ENCODE measurements at places on chromosomes 16 and 17.

GRCh38 chr17:66357037-66357436 is 54.6 kb downstream of the PRKCA start:
- peak; percentile 16 for DNase-seq

- no peak for DNase-seq
Measured at GRCh38 chr17:58153046-58153445, 4.9 kb downstream of the OR4D1 start.

DNA sequence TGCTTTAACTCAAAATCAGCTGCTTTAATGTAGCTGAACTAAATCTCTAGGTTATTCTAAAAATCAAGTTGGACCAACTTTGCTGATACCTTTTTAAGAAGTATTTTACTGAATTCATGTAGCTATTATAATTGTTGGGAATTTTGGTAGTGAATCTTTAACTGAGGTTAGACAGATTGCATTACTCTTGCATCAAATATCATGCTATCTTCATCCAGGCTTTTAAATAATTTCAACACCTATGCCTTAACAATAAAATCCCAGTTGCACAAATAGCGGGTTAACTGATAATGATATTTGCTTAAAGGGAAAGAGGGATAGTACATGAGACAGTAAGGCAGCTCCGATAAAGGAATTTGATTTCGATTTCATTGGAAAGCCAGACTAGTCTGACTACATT is 241.3 kb upstream of the TBX2 start:
- DNase-seq = no peak

- no peak for DNase-seq
Measured at GRCh38 chr17:58195518-58196123, 3.1 kb downstream of the EPX start.

DNA sequence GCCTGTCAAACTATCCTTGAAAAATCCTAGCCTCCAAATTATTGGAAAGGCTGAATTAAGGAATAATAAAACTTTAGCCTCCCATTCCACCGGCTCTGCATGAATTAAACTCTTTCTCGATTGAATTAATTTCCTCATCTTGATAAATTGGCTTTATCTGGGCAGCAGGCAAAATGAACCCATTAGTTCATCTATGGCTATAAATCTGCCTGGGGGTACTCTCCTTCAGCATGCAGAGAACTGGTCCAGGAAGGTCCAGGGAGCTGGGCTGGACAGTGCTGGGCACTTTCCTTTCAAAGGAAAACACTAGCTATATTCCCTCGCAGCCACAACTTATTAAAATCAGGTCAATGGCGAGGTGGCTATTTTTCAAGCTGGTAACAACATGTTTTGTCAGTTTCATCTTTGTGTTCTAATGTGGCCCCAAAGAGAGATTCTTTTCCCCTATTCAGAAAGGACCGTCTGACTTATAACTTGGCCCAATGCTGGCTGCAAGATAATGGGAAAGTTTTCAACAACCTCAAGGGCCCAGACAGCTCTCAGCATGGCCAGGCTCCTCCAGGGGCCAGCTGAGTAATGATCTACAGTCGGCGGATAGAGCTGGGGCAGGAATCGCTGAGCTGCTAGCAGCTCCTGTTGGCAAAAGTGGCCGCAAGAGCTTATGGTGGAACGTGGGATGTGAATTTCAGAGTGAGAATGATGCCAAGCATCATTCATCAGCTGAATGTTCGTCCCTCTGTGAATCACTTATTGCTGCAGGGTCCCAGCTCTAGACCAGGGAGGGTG is 326.9 kb downstream of the SLC39A11 start:
- no peak for DNase-seq

- no peak for DNase-seq
Measured at GRCh38 chr17:20998571-20999043, 44.2 kb downstream of the USP22 start.

All from NCI-H226 (cell line).